ENCODE measurements at places on chromosomes 5 and 9.

- DNase-seq: no peak
Measured at GRCh38 chr5:78405829-78406750, 45.7 kb downstream of the SCAMP1 start.

DNA sequence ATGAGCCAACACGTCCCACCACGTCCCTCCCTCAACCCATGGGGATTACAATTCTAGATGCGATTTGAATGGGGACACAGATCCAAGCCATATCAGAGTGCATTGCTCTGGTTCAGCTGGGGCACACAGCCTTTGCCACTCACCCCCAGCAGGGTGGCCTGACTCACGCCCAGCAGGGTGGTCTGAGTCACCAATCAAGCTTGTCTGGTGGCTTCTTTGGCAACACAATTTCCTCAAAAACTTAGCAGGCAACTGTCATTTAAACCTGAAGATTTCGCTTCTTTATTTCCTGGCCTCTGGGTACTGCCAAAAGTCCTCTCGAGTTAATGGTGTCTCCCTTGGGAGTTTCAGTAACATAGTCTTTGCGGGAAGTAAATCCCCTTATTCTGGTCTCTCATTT, 16.3 kb upstream of the SEMA5A start:
- no peak for DNase-seq

DNA sequence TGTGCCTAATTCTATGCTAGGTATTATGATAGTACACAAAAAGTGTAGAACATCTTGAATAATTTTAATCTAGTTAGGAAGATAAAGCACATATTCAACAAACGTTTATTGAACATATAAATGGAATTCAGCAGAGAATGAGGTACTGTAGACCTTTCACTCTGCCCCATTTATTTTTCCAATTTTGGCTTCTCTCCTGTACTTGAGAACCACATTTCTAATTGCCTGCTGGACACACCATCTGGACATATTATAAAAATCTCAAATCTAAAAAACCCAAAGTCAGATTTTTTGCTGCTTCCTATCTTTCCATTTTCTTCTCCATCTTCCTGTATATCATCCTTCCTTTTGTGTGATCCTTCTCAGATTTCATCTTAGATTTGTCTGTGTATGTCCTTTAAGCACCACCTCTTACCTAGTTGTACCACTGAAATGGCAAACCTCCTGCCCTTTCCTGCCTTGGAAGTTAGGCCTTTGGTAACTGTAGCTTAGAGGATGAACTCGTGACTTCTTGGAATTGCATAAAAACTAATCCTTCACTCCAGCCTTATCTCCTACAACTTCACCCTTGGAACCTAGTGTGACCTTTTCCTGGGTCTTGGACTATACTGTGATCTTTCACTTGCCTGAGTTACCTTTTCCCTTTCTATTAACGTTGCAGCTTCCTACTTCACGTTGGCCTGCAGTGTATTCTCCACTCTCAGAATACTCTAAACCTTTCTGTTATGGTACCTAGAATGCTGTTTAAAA, 8.8 kb downstream of the SLC26A2 start:
- DNase-seq: no peak

DNA sequence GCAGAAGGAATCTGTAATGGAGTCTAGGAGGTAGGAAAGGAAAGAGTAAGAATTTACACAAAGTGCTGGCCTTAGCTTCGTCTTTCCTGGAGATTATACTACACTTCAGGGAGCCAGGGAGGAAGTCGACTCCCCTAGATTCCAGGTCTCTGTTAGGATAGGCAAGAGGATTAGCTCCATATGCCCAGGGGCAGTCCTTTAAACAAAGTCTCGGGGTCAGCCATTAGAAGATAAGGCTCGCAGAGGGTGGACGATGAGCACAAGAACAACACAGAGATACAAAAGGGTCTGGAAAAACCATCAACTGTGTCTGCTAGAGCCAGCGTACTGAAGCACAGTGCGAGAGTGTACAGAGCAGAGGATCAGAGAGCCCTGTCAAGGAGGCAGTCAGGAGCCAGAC, 344.7 kb upstream of the TNC start:
- DNase-seq: no peak

DNA sequence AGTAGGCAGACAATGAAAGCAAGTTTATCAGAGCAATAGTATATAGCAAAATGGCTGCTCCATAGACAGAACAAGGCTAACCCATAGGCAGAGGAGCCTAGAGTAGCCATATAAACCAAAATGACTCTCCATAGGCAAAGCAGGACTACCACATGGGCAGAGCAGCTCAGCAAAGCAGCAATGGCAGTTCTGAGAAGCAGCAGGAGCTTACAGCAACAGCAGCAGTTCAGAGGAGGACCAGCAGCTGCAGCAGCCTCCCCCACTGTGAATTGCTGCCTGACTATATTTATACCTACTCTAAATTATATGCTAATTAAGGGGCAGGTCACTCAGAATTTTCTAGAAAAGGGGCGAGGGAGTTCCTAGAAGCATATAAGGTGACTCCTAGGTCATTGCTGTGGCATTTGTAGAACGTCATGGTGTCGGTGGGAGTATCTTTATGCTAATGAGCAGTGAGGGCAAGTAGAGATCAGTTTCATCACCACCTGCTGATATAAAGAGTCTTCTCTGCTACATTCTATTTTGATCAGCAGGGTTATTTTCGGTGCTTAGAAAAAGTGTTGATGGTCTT, 1115.5 kb downstream of the DTWD2 start:
- no peak for DNase-seq

- DNase-seq: no peak
Measured at GRCh38 chr5:115548683-115549082, 4.1 kb upstream of the FEM1C start.

DNA sequence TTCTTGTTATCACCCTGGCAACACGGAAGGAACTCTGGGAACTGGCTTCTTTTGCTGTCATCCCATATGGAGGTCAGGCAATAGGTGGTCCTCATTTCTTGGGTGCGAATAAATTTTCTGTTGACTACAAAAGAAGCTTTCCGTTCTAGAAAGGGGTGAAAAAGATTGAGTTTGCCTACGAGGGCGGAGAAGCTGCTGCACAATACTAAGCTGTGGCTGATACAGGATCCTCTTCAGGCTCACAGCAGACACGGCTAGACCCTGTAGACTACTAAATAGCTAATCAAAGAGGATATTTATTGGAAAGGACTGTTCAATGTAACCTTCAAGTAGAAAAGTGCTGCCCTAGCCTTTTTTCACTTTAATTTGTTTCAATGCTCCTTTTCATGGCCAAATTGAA, 58.1 kb downstream of the TJP2 start:
- DNase-seq: no peak

DNA sequence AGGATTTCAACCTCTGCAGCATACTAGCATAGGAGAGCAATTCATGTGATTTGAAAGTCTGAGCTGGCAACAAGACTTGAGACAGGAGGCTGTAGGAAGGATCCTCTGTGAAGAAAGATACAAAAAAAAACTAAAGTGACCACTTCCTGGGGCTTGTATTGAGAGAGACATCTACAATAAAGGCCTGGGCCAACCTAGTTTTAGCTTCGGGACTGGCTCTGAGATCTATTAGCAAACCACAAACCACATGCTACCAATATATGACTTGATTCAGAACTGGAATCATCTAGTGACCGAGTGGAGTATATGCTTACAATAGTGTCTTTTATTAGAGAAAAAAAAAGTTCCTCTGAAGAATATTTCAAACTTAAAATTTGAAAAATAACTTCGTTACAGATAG, 1448.9 kb upstream of the CDH6 start:
- DNase-seq: no peak

DNA sequence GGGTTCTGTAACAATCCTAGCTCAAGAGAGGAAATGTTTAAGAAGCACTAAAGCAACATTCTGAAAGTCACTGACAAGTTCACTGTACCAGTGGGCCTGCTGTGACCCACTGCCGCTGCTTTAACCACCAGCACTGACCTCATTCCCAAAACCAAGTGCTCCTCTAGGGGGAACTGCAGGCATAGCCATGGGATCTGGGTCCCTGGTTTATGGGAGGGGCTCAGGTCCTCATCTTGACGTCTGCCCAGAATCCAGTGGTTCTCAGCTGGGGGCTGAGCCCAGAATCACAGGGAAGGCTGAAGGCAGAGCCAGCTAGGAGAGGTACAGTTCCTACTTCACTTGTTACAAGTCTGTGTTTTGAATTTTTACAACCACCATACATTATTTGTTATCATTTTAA, 36.1 kb upstream of the SLC2A8 start:
- no peak for DNase-seq

GRCh38 chr5:24816206-24816605, 171.4 kb upstream of the CDH10 start:
- DNase-seq: no peak

DNA sequence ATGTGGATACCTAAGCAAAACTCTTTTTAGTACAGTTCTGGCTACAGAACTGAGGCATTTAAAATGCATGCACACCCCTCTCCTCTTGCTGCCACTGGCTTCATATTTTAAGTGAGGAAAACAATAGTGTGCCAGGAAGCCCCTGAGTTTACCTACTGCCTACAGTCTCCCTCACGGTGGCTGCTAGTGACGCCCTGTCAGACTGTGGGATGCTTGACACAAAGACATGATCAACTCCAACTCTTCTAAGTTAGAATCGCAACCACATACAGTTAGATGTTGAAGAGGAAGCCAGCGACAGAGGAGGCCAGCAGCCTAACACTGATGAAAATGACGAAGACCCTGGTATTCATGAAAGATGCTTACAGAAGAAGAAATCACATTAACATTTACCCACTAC, 1.3 kb downstream of the SEC16A start:
- no peak for DNase-seq
